ENCODE measurements at places on chromosomes 6 and 20.
A peak's percentile ranks its signal among the peaks of the same experiment; 100 is the strongest.

GRCh38 chr6:2852921-2853322, 11.3 kb upstream of the SERPINB1 start:
- DNase-seq = no peak

DNA sequence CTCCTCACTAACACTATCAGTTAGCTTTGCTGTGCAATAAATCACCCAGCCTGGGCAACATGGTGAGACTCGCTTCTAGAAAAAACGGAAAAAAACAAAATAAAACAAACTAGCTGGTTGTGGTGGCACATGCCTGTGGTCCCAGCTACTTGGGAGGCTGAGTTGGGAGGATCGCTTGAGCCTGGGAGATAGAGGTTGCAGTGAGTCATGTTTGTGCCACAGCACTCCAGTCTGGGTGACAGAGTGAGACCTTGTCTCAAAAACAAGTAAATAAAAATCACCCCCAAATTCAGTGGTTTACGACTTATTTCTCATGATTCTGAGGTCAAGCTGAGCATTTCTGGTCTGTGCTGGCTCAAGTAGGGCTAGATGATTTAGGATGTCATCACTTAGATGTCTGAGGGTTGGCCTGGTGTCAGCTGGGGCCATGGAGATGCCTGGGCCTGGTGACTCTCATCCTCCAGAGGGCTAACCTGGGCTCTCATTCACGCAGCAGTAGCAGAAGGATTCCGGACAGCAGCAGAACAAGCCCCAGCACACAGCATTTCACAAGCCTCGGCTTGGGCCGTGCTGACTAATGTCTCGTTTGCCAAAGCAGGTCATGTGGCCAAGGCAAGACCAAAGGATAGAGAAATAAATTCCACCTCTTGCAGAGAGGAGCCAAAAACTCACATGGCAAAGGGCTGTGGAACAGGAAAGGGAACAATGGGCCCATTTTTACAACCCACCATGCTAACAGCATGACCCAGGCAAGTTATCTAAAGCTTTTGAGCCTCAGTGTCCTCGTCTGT, 32.5 kb downstream of the MGME1 start:
- DNase-seq = no peak

GRCh38 chr6:154757352-154758050, 24.3 kb downstream of the SCAF8 start:
- no peak for DNase-seq

GRCh38 chr6:143005816-143006215, 54.9 kb upstream of the AIG1 start:
- no peak for DNase-seq

DNA sequence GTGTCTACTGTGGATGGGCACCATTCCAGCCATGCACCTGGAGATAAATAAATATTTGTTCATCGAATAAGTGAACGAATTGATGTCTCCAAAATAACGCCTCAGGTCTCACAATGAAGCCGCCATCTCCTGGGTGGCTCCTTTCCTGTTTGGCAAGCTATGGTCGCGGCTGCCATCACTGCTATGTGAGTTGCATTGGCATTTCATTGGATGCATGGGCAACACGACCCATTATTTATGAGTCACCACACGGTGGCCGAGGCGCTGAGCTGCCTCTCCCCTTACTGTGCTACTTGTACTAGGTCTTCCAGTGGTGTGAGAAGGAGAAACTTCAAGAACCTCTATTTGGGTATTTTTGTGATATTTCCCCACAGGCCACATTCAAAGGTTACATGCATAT, 21.3 kb upstream of the PDE10A start:
- DNase-seq = no peak

GRCh38 chr6:42452171-42453030, 675 bp upstream of the TRERF1 start:
- peak; percentile 75 for DNase-seq

DNA sequence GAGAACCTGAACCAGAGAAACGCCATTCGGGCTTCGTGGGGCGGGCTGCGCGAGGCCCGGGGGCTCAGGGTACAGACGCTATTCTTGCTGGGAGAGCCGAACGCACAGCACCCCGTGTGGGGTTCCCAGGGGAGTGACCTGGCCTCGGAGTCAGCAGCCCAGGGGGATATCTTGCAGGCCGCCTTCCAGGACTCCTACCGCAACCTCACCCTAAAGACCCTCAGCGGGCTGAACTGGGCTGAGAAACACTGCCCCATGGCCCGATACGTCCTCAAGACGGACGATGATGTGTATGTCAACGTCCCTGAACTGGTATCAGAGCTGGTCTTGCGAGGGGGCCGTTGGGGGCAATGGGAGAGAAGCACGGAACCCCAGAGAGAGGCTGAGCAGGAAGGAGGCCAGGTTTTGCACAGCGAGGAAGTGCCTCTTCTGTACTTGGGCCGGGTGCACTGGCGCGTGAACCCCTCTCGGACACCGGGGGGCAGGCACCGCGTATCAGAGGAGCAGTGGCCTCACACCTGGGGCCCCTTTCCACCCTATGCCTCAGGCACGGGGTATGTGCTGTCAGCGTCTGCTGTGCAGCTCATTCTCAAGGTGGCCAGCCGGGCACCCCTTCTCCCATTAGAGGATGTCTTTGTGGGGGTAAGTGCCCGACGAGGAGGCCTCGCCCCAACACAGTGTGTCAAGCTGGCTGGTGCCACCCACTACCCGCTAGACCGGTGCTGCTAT, 904 bp downstream of the B3GALT4 start:
- peak; percentile 37 for DNase-seq

DNA sequence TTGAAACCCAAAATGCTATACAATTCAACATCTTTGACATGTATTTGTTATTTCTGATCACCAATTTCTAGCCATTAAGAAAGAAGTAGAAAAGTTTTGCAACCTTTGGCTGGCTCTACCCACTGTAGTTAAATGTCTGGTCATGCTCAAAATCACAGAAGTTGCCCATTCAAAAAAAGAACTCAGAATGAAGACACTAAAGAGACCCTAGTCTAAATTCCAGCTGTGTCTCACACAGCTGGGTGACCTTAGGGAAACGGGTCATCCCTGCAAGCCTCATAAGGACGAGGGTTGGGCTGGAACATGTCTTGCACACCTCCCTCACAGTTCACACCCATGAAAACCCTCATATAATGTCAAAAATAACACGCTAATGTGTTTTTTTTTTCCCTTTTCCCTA, 10.3 kb downstream of the FOXQ1 start:
- no peak for DNase-seq

DNA sequence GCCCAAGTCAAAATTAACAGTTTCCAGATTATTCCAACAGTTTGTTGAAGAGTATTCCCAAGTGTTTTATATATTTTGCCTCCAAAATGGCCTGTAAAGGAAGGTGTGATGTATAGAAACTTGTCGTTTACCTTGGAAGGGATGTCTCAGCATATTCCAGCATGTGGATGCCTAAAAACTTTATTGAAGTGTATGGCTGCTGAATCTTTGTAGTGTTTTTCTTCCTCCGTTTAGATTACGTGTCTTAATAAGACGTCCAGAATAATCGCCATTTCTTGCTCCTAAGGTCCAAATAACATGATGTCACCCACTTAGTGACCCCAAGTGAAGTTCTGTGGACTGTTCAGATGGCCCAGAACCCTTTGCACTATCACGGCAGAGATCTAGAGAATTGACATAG, 18.0 kb upstream of the SF3B5 start:
- no peak for DNase-seq
